ENCODE measurements at places on chromosomes 2 and 18.

GRCh38 chr2:17475286-17475685, 43.0 kb downstream of the RAD51AP2 start:
- DNase-seq, result no peak

GRCh38 chr2:102597788-102598187, 21.6 kb upstream of the SLC9A2 start:
- no peak for DNase-seq

- DNase-seq, result no peak
Observed at GRCh38 chr2:107810734-107811133, 16.0 kb upstream of the RGPD4 start.

- DNase-seq, result no peak
Observed at GRCh38 chr2:152421521-152422370, 86.8 kb downstream of the FMNL2 start.

GRCh38 chr2:18357537-18357936, 202.9 kb downstream of the RDH14 start:
- no peak for DNase-seq
